BJ (cell line): ENCODE measurements at places on chromosomes 7 and 10.

DNA sequence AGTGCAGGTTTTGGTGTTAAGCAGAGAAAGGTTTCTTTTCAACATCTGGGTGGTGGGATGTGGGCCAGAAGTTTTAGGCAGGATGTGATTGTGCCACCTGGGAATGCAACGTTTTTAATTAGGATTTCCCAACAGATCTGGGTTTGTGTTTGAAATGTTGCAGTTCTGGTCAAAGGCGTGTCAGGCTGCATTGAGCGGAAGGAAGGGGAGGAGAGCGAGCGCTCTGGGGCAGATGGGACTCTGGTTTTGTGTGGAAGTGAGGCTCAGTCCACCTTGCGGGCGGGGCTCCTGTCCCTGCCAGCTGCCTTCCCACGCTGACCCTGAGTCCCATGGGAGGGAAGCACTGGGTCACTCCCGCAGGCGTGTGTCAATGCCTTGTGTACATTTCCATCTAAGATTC lies 767.7 kb downstream of the KCNMA1 start:
- no peak for DNase-seq

DNA sequence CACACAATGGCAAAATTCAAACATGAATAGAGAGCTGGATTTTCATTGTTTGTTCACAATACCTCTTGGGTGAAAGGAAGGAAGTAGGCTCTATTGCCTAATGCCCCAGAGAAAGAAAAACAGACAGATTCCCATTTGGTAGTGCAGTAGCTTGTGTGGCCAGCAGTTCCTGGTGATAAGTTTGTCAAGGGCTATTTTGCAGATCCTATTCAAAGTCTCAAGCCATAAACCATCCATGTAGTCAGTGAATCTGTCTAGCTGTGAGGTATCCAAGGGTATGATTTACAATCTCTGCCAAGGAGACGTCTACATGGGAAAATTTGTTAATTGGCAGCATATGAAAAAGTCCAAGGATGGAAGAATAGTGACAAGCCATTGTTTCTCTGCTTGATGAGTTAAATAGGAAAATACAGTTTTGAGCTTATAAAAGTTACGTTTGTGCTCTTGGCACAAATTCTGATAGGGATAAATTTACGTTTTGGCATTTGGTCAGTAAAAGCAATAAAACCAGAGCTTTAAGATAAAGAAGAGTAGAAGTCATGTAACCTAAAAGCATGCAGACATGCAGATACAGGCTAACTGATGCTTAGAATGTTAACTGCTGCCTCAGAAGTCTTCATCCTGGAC lies 269.1 kb downstream of the GATA3 start:
- no peak for DNase-seq

GRCh38 chr7:93890464-93891068 lies at the start of gene TFPI2:
TSS of gene TFPI2 (minus strand) at chr7:93890753. CDS start at chr7:93890678, 75 bp downstream.
- DNase-seq: no peak

- no peak for DNase-seq
These were observed 84.0 kb downstream of the GRK5 start for GRCh38 chr10:119291223-119291900.

DNA sequence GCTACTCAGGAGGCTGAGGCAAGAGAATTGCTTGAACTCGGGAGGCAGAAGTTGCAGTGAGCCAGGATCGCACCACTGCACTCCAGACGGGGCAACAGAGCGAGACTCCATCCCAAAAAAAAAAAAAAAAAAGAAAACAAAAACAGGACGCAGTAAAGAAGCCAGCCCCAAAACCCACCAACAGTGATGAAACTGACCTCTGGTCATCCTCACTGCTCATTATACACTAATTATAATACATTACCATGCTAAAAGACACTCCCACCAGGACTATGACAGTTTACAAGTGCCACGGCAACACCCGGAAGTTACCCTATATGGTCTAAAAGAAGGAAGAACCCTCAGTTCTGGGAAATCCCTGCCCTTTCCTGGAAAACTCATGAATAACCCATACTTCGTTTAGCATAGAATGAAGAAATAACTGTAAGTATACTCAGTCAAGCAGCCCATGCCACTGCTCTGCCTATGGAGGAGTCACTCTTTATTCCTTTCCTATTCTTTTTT lies 40.0 kb upstream of the EIF4H start:
- no peak for DNase-seq

GRCh38 chr10:71093531-71093930 lies 118.8 kb upstream of the UNC5B start:
- DNase-seq: no peak
